ENCODE measurements at places on chromosomes 16 and 17. TPM values are rescaled to one million over a fixed set of nuclear protein-coding genes. Genes with fewer than 3 reads are reported as not detected.

- DNase-seq: no peak
Measured at GRCh38 chr16:17798716-17799115, 328.0 kb upstream of the XYLT1 start.

DNA sequence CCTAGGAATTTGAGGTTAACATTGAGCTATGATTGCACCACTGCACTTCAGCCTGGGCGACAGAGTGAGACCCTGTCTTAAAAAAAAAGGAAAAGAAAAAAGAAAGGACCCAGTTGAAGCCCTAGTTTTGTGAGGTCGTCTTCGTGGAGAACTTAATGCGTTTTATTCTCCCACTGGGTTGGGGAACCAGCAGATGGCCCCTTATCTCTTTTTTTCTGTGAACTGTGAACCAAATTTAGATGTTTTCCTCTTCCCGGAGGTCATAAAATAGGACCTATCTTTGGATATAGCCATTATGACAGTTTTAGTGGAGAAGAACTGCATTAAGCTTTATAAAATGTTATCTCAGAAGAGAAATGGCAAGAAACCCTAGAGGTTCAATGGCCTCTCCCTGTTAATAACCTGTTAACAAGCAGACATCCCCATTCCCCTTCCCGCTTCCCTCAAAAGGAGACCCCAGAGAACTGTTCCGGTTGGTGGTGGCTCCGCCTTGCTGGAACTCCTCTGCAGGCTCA lies 23.5 kb downstream of the KIAA0513 start:
- DNase-seq: no peak

GRCh38 chr17:30344283-30345088 lies 10.6 kb upstream of the TMIGD1 start:
- DNase-seq: peak; percentile 76

DNA sequence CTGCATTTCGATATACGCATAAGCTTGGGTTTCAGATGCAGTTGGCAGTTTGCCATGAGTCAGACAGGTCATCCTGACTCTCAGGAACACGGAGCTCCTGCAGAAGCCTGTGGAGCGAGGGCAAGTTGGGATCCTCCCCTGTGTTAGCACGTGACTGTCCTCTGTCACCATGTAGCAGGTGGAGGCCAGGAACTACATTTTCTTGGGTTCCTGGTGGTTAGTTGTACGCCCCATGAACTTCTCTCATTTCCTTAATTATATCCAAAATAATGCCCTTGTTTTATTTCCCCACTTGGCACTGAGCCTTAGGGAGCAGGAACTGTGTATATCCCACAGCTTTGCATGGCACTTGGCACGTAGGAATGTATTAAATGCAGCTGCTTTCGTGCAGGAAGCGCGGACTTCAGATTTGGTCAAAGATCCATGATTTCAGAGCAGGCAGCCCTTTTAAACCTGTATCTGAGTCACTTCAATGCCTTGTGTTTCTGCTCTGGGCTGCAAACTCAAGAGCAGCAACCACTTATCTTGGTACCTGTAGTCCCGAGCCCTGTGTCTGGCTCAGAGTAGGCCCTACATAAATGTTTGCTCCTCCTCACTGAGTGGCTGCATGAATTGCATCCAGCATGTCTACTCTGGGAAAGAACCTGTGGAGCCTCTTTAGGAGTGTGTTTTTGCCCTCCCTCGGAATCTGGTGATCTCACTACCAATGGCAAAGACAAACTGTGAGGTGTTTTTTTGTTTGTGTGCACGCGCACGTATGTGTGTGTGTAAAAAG lies 428.4 kb downstream of the MAF start:
- DNase-seq: peak; percentile 10

GRCh38 chr17:29376667-29377270 lies 13.4 kb upstream of the TAOK1 start:
- peak; percentile 49 for DNase-seq

DNA sequence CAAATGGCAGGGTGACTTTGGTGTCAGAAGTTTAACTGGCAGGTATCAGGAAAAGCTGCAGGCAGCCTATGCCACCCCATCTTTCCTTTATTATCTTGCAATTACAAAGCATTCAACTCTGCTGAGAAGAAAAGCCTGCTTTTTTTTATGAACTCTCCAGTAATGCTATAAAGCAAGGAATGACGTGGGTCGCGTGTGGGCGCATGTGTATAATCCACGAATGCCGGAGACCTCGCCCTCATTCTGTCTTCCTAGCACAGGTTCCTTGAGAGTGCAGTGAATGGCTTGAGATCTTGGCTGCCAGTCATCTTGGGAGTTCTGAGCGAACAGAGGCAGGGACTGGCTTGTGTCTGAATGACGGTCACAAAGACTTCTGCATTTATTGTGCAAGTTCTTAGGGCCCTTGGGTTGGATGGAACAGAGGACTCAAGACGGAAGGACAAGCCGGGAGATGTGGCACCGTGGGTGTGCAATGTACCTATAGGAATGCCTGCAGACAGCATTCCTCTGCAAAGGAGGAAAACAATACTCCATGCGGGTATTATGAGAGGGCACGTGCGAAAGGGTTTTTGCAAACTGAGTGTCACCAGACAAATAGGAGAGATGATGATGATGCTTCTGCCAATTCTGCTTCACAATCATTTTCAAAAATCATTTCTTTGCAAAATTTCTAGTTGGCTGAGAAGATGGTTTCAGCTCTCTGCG lies 96.1 kb upstream of the ELAC2 start:
- no peak for DNase-seq

Gene DOC2A
- total RNA-seq: not detected

Gene RRAD
- total RNA-seq: 130 TPM

Gene SCNN1B
- total RNA-seq: 5.8 TPM

All from bronchial epithelial cell (primary cell).